Right cardiac atrium (tissue), 5 donors: ENCODE measurements at places on chromosomes 16 and 17. TPM values are rescaled to one million over a fixed set of nuclear protein-coding genes. Genes with fewer than 3 reads are reported as not detected.

PLA2G15 gene
- total RNA-seq: 30.8 TPM

DNA sequence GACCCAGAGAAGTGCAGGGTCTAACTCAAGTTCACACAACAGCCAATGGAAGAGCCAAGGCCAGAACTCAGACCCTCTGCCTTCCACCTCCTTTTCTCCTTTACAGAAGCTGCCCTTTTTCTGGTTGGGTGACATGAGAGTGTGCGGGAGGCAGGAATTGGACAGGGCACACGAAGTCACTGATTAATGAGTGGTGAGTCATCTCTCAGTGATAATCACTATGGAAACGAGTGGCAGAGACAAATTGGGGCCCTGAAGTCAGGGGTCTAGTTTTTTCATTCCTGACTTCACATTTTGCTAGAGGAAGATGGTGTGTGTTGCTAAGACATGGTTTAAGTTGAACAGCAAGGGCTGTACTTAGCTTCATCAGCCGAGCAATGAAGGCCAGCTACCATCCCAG, 312.7 kb upstream of the CCL2 start:
- DNase-seq: no peak

SLC52A1 gene
- not detected for total RNA-seq

DNA sequence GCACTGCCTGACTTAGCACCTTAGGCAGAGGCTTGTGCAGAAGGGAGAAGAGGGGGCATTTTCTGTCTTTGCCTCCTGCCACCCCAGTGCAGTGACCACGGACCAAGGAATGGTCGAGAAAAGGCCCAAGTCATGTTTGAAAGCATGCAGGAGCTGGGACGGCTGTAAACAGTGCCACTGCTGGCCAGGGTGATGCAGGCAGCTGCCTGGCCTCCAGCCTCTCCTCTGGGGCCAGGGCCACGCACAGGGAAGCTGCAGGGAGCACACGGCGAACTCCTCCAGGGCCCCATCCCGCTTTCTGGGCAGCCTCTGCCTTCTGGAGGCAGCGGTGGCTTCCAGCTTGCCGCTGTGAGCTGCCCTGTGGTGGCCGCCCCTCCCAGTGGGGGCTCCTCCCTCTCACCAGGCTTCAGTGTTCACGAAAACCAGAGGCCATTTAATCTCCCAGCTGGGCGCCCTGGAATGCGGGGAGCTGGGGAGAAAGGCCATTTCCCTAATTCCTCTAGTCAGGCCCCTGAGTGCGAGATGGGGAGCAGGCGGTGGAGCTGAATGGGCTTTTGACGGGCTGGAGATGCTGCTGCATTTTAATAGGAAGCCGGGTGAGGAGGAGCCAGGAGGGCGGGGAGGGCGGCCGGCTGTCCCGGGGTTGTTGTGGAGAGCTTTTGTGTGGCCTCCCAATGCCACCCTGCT, 28.7 kb upstream of the DNAI2 start:
- DNase-seq: peak; percentile 61

DNA sequence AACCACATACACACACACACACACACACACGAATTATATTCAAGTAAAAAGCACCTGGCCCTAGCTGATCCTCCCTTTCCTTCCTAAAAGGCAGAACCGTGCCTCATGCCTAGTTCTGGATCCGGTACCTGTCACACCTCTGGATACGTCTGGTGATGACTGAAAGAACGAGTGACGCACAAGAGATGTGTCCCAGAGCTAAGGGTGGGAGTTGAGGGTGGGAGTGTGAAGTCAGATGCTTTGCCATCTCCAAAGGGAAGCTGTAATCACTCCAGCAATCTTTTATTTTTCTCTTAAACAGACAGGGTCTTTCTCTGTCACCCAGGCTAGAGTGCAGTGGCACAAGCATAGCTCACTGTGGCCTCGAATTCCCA, 26.5 kb upstream of the GSG1L start:
- DNase-seq: no peak

GRCh38 chr16:84196101-84196500, 5.1 kb downstream of the ADAD2 start:
- no peak for DNase-seq

RNF43 gene
- total RNA-seq: 8.1 TPM

ANKRD40CL gene
- total RNA-seq: not detected

- no peak for DNase-seq
Observed at GRCh38 chr17:34993031-34993430, 12.7 kb downstream of the LIG3 start.

FOXF1 gene
- total RNA-seq: 0.14 TPM
